Nephron progenitor cell (in vitro differentiated cells): ENCODE measurements at places on chromosomes 2 and 18.
A peak's percentile ranks its signal among the peaks of the same experiment; 100 is the strongest.

DNA sequence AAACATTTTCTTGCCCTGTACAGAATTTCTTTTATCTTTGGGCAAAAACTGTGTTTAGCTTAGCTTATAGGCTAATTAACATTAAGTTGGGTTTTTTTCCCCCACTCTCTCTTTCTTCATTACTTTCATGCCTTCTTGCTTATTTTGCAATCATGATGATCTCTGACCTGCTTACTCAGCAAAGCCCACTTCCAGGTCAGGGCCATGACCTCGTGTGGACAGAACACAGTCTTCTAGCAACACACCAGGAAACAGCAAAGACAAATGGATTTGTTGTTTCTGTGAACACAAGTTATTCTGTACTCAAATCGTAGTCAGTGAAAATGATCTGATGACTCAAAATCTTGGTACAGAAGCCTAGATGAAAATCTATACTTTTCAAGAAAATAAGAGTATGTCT, 60.7 kb downstream of the SPATS2L start:
- H3K36me3 ChIP-seq = no peaks in the 10 kb centered on the region
- H3K27ac ChIP-seq = peak overlapping the region; percentile 79
- peaks cover 55% of the 10 kb centered on the region for H3K4me1 ChIP-seq
- peak overlapping the region; percentile 70 for H3K4me3 ChIP-seq

- no peak overlapping the region for H3K4me3 ChIP-seq
- H3K4me1 ChIP-seq = no peaks in the 10 kb centered on the region
- DNase-seq = no peak
- H3K27me3 ChIP-seq = no peaks in the 10 kb centered on the region
- H3K36me3 ChIP-seq = peaks cover 41% of the 10 kb centered on the region
These were observed 1740.2 kb upstream of the CELF4 start for GRCh38 chr18:39305766-39306165.

- peaks cover 20% of the 10 kb centered on the region for H3K27me3 ChIP-seq
- peak; percentile 7 for DNase-seq
- H3K4me1 ChIP-seq = peaks cover 16% of the 10 kb centered on the region
- H3K27ac ChIP-seq = no peak overlapping the region
These were observed 29.4 kb upstream of the SNED1 start for GRCh38 chr2:240968731-240969624.

DNA sequence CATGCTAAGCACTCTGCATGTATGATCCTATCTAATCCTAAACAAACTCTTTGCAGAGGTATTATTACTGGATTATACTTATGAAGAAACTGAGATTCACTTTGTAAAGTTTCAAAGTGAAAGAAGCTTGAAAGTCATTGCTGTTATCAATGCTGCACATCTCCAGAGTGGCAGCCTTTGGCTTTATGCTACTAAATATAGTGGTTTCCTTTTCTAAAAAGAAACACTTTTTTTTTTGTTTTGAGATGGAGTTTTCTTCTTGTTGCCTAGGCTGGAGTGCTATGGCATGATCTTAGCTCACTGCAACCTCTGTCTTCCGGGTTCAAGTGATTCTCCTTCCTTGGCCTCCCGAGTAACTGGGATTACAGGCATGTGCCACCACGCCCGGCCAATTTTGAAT, 114.9 kb upstream of the RAB27B start:
- no peak overlapping the region for H3K4me3 ChIP-seq
- DNase-seq = no peak
- H3K4me1 ChIP-seq = peaks cover 9% of the 10 kb centered on the region
- no peaks in the 10 kb centered on the region for H3K36me3 ChIP-seq
- no peak overlapping the region for H3K27ac ChIP-seq

DNA sequence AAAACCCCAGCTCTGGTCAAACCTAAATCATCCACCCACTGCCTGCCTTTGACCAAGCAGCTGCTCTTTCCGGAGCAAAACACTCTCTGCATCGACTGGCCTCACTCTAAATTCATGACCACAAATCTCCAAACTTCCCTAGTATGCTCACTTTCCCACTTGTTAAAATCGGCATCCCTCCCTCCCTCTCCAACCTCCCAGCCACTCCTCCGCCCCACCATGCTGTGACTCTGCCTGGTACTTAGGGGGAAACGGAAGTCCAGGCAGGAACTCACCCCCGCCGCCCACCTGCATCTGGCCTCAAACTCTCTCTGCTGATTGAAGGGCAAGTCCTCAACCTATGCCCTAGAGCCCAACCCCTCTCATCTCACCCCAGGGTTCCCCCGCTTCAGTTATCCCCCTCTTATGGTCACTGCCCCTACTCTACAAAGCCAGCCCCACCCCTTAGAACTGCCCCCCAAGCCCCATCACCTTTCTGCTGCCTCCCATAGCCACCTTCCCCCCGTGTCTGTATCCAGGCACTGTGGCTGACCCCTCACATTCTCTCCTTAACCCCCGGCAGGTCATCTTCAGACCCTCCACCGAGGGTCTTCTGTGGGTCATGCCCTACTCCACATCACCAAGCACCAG, 3.8 kb upstream of the ADRA2B start:
- H3K4me3 ChIP-seq = no peak overlapping the region
- H3K27me3 ChIP-seq = peaks cover 67% of the 10 kb centered on the region
- H3K4me1 ChIP-seq = peaks cover 26% of the 10 kb centered on the region

DNA sequence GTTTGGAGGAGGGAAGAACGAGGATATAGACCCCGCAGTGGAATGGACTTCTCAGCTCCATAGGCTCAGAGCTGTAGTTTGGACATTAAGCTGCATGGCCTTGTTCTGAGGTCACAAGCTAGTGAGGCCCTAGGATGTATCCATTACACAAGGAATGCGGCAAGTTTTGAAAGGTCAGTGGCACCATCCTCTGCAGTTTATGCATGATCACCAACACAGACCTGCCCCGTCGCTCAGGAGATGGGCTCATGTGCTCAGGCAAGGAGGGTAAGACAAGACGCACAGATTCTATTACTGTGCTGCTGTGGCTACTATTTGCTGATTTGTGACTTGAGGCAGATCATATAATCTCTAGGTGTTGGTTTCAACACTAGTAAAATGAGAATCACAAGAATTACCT, 110.9 kb downstream of the FAM161A start:
- H3K27ac ChIP-seq = peak overlapping the region; percentile 39
- peaks cover 11% of the 10 kb centered on the region for H3K4me1 ChIP-seq
- DNase-seq = peak; percentile 8
- no peaks in the 10 kb centered on the region for H3K36me3 ChIP-seq

- H3K36me3 ChIP-seq = peaks cover 24% of the 10 kb centered on the region
- no peak for DNase-seq
- no peak overlapping the region for H3K4me3 ChIP-seq
- H3K27ac ChIP-seq = no peak overlapping the region
These were observed 260.4 kb upstream of the MEIS1 start for GRCh38 chr2:66174491-66174890.

GRCh38 chr2:20401489-20401835, 45.4 kb upstream of the RHOB start:
- no peak overlapping the region for H3K4me3 ChIP-seq
- no peak overlapping the region for H3K27ac ChIP-seq
- H3K27me3 ChIP-seq = peaks cover 31% of the 10 kb centered on the region
- H3K36me3 ChIP-seq = no peaks in the 10 kb centered on the region
- H3K4me1 ChIP-seq = peaks cover 6% of the 10 kb centered on the region
- DNase-seq = no peak

- no peaks in the 10 kb centered on the region for H3K36me3 ChIP-seq
- peaks cover 65% of the 10 kb centered on the region for H3K27me3 ChIP-seq
- peak; percentile 42 for DNase-seq
- peaks cover 19% of the 10 kb centered on the region for H3K4me1 ChIP-seq
- peak overlapping the region; percentile 80 for H3K4me3 ChIP-seq
These were observed 32.6 kb upstream of the NPC1 start for GRCh38 chr18:23618862-23619387.

GRCh38 chr2:64629875-64630274, 23.8 kb downstream of the SERTAD2 start:
- no peak overlapping the region for H3K4me3 ChIP-seq
- peaks cover 6% of the 10 kb centered on the region for H3K27me3 ChIP-seq
- peaks cover 20% of the 10 kb centered on the region for H3K36me3 ChIP-seq
- DNase-seq = no peak
- H3K4me1 ChIP-seq = peaks cover 86% of the 10 kb centered on the region
- no peak overlapping the region for H3K27ac ChIP-seq

DNA sequence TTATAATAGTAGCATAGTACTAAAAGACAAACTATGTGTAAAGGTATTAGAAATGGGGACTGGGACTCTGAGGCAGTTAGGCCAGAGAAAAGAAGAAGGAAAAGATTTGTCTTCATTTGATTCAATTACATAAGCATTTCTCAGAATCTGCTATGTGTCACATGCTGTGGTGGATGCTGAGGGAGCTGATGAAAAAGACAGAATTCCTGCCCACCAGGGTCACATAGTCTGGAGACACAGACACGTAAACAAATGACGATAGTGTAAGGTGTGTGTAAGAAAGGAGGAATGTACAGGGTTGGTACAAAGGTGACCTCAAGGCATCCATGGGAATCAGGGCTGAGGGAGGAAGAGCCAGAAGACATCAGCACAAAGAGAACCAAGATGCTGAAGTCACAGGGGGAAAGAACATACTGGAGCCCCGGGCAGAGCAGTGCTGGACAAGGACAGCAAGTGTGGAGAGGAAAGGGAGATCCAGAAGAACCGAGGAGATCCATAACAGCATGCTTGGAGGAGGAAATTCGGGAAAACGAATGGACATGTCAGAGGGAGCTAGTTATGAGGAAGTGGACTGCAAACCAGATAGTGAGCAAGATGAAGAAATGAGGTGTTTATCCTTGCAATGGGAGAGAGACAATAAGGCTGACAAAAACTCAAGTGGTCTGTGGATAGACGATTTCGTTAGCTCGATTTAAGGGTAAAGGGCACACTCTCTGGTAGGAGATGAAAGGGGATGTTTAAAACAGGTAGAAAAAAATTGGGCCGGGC, 1.2 kb upstream of the MAPRE3 start:
- H3K4me3 ChIP-seq = peak overlapping the region; percentile 78
- H3K27me3 ChIP-seq = peaks cover 72% of the 10 kb centered on the region
- no peak for DNase-seq
- H3K36me3 ChIP-seq = no peaks in the 10 kb centered on the region
- H3K4me1 ChIP-seq = peaks cover 19% of the 10 kb centered on the region
- H3K27ac ChIP-seq = no peak overlapping the region

GRCh38 chr18:22924589-22924988, 8.5 kb upstream of the RBBP8 start:
- H3K4me1 ChIP-seq = peaks cover 6% of the 10 kb centered on the region
- no peak for DNase-seq
- no peak overlapping the region for H3K4me3 ChIP-seq
- no peaks in the 10 kb centered on the region for H3K27me3 ChIP-seq
- H3K27ac ChIP-seq = no peak overlapping the region
- no peaks in the 10 kb centered on the region for H3K36me3 ChIP-seq

- H3K36me3 ChIP-seq = no peaks in the 10 kb centered on the region
- no peak overlapping the region for H3K27ac ChIP-seq
- H3K4me1 ChIP-seq = peaks cover 4% of the 10 kb centered on the region
- no peak for DNase-seq
- H3K4me3 ChIP-seq = no peak overlapping the region
- no peaks in the 10 kb centered on the region for H3K27me3 ChIP-seq
These were observed 18.2 kb upstream of the ARL4C start for GRCh38 chr2:234514873-234515638.
